ENCODE measurements at places on chromosomes 13 and 19.

- DNase-seq: no peak
Observed at GRCh38 chr13:61777899-61778298, 362.2 kb upstream of the PCDH20 start.

DNA sequence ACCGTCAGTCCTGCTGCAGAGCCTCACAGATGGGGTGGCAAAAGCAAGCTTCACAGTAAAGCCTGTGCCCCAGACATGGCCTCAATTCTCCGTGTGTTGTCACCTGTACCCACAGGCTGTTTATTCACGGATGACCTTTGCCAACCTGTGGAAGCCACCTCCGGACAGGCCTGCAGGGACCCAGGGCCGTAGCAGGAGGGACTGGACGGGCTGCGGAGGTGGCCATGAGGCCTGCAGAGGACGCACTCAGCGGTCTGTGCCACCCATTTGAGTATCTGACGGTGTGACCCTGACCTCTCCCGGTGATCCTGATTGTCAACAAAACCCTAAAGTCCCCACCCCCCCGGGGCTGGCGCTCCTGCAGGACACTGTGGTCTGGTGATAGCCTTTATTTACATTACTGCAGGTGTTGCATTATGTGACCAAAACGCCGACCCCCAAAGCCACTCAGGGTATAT lies 7.8 kb upstream of the KLF16 start:
- DNase-seq: no peak

GRCh38 chr19:33350538-33351309 lies 22.8 kb upstream of the CEBPG start:
- DNase-seq: no peak

GRCh38 chr19:50772476-50772875 lies 2.2 kb downstream of the GPR32 start:
- DNase-seq: no peak

DNA sequence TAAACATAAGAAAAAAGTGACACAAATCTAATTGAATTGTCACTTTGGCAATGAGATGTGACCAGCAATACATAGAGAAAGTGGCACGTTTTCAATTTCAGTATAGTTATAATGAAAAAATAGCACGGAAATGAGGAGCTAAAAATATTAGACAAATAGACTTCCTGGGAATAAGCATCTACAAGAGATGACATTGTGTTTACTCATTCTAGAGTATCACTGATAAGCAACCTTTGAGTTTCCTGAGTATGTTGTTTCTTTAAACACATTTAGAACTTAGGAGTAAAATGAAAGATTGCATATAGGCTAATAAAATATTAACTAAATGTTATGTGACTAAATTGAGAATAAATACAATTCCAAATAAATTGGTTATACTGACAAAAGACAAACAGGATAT lies 207.1 kb upstream of the SLITRK6 start:
- DNase-seq: no peak
